AG04450 (cell line): ENCODE measurements at places on chromosomes 7 and 10.

DNA sequence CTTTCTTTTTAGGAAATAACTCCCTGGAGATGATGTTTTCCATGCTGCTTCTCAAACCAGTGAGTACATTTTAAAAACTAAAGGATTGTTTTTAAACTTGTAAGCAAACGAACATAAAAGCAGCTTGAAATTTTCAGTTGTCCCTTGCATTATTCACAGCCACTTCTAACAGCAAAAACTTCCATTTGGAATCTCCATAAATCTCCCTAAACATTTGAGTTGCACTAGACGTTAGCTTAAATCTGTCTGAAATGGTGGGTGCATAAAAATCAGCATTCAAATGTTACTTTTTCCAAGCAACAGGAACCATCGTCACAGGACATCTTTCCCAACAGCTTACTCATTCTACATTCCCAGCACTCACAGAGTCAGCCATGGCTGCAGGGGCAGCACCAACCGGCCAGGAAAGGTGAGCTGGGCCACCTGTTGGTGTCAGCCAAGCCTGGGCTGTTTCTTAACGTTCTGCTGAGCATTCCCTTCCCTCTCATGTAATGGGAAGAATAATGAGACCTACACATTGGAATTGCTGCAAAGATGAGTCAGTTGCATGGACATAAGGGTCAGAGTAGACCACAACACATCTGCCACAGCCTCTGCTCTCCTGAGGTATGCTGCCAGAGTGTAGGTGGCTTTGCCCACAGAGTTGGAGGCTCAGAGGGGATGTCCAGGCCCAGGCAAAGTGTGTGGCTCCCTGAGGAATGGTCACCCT is 163.2 kb downstream of the TNS3 start:
- peak; percentile 88 for DNase-seq

DNA sequence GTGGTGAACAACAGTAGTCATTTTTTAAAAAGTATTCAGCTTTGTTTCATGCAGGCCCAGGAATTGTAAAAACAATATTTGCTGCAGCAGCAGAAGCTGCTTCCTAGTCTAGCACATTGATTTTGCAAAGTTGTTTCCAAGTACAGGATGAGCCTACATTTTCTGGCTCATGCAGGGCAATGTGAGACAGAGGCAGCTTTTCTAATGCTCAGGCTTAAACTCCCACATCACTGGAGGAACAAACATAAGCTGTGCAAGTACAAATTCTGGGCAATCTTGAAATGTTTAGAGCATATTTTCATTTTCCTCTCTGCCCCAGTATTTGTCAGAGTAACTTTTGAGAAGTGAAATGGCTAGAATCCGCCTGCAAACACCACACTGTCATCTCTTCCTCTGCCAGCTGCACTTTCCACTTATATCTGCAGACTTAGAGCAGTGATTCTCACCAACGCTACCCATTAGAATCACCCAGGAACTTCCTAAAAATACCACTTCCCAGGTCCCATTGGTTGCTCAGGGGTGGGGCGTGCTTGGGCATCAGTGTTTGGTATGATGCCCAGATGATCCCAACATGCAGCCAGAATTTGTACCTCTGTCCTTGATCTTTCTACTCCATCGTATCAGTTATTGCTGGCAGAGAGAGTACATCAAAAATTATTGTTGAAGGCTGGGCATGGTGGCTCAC is 304.1 kb upstream of the LRGUK start:
- no peak for DNase-seq

DNA sequence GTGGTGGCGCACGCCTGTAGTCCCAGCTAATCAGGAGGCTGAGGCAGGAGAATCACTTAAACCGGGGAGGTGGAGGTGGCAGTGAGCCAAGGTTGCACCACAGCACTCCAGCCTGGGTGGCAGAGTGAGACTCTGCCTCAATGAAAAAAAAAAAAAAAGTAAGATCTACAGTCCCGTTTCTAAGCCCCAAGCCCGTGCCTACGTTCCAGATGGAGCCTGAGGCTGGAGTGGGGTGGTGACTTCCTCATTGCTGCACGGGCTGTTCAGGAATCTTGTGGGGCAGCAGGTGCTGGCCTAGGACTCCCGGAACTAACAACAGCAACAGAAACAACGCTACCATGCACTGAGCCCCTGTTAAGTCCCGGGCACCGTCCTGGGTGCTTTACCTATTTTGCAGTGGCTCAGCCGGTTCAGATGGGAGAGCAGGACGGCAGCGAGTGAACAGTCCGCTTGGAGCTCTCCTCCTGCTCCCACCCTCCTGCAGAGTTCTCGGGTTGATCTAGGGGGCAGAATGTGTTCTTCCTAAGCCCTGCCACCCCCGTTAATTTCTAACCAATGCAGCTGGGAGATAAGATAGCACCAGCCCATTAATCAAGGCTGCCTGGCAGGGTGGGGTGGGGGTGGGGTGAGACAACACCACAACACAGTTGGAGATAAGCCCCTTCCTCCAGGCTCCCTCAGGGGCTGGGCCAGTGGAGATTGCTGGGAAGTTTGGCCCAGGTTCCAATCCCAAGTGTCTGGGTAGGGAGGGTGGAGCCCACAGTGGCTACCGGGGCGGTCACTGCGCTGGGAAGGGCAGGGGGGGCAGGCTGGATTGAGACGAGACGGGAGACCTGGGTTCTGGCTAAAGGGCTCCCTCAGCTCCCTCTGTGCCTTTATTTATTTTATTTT is 17.0 kb upstream of the SFRP5 start:
- no peak for DNase-seq

- DNase-seq = peak; percentile 3
These were observed 53.2 kb downstream of the LARP4B start for GRCh38 chr10:878333-878759.
